Substantia nigra (tissue), 51 donors: ENCODE measurements at places on chromosomes 1 and 21.

DNA sequence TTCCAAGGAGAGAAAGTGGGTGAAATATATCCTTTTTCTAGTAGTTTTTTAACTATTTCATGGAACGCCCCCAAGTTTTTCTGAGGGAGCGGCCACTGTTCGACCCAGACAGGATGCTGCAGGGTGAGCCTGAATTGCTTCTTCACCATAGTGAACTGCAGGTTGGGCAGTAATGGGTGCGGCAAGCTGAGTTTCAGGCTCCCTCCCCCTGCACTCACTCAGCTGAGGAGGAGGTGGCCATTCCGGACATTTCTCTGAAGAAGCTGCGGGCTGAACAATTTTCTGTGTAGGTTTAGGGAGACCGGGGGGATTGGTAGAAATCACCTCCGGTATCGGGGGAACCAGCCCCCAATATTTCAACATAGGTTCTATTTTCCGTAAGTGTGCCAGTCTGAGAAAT lies 8.2 kb downstream of the DAP3 start:
- no peak for DNase-seq

- DNase-seq, result no peak
These were observed 30.4 kb upstream of the SCYL3 start for GRCh38 chr1:169924063-169924462.

GRCh38 chr1:93708734-93709481 lies 27.3 kb upstream of the BCAR3 start:
- no peak for DNase-seq

GRCh38 chr1:232413674-232414073 lies 216.3 kb downstream of the SIPA1L2 start:
- DNase-seq, result no peak

DNA sequence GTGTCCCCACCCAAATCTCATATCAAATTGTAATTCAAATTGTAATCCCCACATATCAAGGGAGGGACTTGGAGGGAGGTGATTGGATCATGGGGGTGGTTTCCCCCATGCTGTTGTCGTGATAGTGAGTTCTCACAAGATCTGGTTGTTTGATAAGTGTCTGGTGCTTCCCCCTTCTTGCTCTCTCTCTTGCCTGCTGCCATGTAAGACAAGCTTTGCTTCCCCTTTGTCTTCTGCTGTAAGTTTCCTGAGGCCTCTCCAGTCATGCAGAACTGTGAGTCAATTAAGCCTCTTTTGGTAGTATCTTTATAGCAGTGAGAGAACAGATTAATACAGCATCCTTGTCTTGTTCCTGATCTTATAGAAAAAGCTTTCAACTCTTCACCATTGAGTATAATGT lies 6.5 kb upstream of the LRRC39 start:
- DNase-seq, result no peak

DNA sequence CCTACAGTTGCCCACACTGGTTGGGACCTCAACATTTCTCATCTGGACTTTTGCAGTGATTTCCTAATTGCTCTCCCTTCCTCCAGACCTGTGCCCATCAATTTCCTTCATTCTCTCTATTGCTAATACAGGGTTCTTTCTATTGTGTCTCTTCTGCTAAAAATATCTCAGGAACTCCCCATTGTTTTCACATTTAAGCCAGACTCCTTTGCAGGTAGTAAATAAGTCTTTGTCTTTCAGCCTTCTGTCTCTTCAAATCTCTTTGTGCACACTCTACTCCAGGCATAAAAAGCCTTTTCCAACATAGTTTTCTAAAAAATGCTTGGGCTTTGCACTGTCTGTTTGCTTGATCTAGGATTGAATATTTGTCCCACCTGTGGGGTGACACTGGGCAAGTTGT lies 340.6 kb downstream of the PAPPA2 start:
- DNase-seq, result no peak

GRCh38 chr1:200445213-200445612 lies 35.4 kb upstream of the ZNF281 start:
- DNase-seq, result no peak

GRCh38 chr1:110544753-110545152 lies 25.8 kb upstream of the KCNA10 start:
- DNase-seq, result no peak

- DNase-seq, result no peak
These were observed 82.9 kb upstream of the SLC2A1 start for GRCh38 chr1:43041591-43041990.
